A549 treated with DMSO at 1 μM for 4 hours (cell line): ENCODE measurements at places on chromosomes 7 and 10. TPM values are rescaled to one million over a fixed set of nuclear protein-coding genes. Genes with fewer than 3 reads are reported as not detected.

BAMBI gene
- total RNA-seq: 14.4 to 19.1 TPM (median 18.0 TPM) in 5 replicates

ZC3HAV1L gene
- 5.6 to 10.7 TPM (median 8.9 TPM) in 5 replicates for total RNA-seq

UTF1 gene
- total RNA-seq: 0.07 TPM in 1 of 5 replicates, not detected in the others

WIPF3 gene
- total RNA-seq: 0.37 to 0.61 TPM (median 0.51 TPM) in 5 replicates

TLX1 gene
- total RNA-seq: 0.05 TPM in 1 of 5 replicates, not detected in the others

LIPN gene
- not detected in 5 replicates for total RNA-seq

GRID2IP gene
- total RNA-seq: 0.02 to 0.05 TPM in 2 of 5 replicates, not detected in the others

COL17A1 gene
- total RNA-seq: 1.8 to 3.2 TPM (median 2.5 TPM) in 5 replicates

ADARB2 gene
- not detected in 5 replicates for total RNA-seq

SLC35G1 gene
- 8.6 to 11.8 TPM (median 10.2 TPM) in 5 replicates for total RNA-seq

C10orf95 gene
- 0.09 to 0.26 TPM (median 0.16 TPM) in 5 replicates for total RNA-seq

PRRT4 gene
- total RNA-seq: 0.19 to 0.43 TPM (median 0.37 TPM) in 5 replicates

NUTM2A gene
- 0.05 to 0.19 TPM (median 0.12 TPM) in 4 of 5 replicates, not detected in the other for total RNA-seq

GCC1 gene
- total RNA-seq: 14.8 to 15.9 TPM (median 15.6 TPM) in 5 replicates

VAX1 gene
- total RNA-seq: 1.3 to 1.9 TPM (median 1.5 TPM) in 5 replicates

KLHL7 gene
- total RNA-seq: 17.6 to 27.1 TPM (median 23.5 TPM) in 5 replicates

CCDC172 gene
- total RNA-seq: not detected in 5 replicates

SPDYE1 gene
- not detected in 5 replicates for total RNA-seq

MYPN gene
- 2.5 to 4.2 TPM (median 2.8 TPM) in 5 replicates for total RNA-seq

FUOM gene
- 11.4 to 16.0 TPM (median 13.1 TPM) in 5 replicates for total RNA-seq

GNGT1 gene
- total RNA-seq: 0.09 TPM in 1 of 5 replicates, not detected in the others

CNNM1 gene
- 19.0 to 22.4 TPM (median 21.5 TPM) in 5 replicates for total RNA-seq

GPC2 gene
- 0.70 to 1.4 TPM (median 1.2 TPM) in 5 replicates for total RNA-seq

MYL10 gene
- 0.24 TPM in 1 of 5 replicates, not detected in the others for total RNA-seq

SNCG gene
- 6.6 to 12.9 TPM (median 11.5 TPM) in 5 replicates for total RNA-seq

OR2A42 gene
- not detected in 5 replicates for total RNA-seq

MOSPD3 gene
- 17.2 to 20.3 TPM (median 18.1 TPM) in 5 replicates for total RNA-seq

SYT15 gene
- total RNA-seq: 2.8 to 3.4 TPM (median 3.2 TPM) in 5 replicates

CHAT gene
- total RNA-seq: not detected in 5 replicates

NKX2-3 gene
- total RNA-seq: 0.06 TPM in 1 of 5 replicates, not detected in the others

TUBB8 gene
- 0.11 TPM in 1 of 5 replicates, not detected in the others for total RNA-seq

DYDC2 gene
- total RNA-seq: 0.05 to 0.25 TPM in 2 of 5 replicates, not detected in the others

SLC29A4 gene
- 11.2 to 14.7 TPM (median 11.7 TPM) in 5 replicates for total RNA-seq

SERPINE1 gene
- 793 to 966 TPM (median 846 TPM) in 5 replicates for total RNA-seq

PTPRE gene
- total RNA-seq: 2.1 to 4.0 TPM (median 3.7 TPM) in 5 replicates

STRA8 gene
- not detected in 5 replicates for total RNA-seq

JAKMIP3 gene
- total RNA-seq: 1.6 to 2.0 TPM (median 1.9 TPM) in 5 replicates

KEL gene
- total RNA-seq: not detected in 5 replicates

EPDR1 gene
- total RNA-seq: 68.8 to 82.7 TPM (median 79.8 TPM) in 5 replicates

VENTX gene
- total RNA-seq: 0.03 TPM in 1 of 5 replicates, not detected in the others

BMPER gene
- 6.8 to 8.9 TPM (median 7.6 TPM) in 5 replicates for total RNA-seq

VSIR gene
- 23.7 to 32.7 TPM (median 28.7 TPM) in 5 replicates for total RNA-seq

MYH16 gene
- total RNA-seq: 0.64 to 1.3 TPM (median 0.88 TPM) in 5 replicates

AKR1C3 gene
- 1,116 to 1,302 TPM (median 1,202 TPM) in 5 replicates for total RNA-seq

CLCN1 gene
- 0.03 to 0.07 TPM (median 0.06 TPM) in 3 of 5 replicates, not detected in the others for total RNA-seq
